ENCODE measurements at places on chromosomes 3 and 15.

- no peak for DNase-seq
Measured at GRCh38 chr3:14426305-14426620, 23.9 kb downstream of the SLC6A6 start.

GRCh38 chr3:153146191-153147053, 15.6 kb upstream of the RAP2B start:
- DNase-seq, result no peak

GRCh38 chr3:36196058-36196457, 184.2 kb upstream of the STAC start:
- peak; percentile 45 for DNase-seq

DNA sequence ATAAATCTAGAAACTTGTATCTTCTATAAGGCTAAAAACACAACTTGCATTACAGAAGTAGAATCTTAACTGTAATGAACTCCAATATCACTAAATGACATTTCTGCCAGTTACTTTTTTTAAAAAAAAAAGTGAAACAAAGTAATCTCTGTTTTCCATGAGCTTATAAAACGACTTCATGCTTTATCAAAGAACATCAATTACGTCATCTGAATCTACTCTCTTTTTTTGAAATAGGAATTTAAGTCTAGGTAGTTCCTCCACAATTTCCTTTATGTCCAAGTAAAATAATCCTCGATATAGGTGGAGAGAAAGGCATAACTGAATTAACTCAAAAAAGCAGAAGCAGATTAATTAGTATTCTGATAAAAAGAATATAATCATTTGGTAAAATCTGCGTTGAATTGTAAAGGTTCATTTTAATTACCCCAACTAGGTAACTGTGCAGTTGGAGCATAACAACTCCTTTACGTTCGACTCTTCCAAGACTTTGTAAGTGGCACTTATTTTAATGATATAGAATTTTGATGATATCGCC, 1.4 kb downstream of the UACA start:
- no peak for DNase-seq

DNA sequence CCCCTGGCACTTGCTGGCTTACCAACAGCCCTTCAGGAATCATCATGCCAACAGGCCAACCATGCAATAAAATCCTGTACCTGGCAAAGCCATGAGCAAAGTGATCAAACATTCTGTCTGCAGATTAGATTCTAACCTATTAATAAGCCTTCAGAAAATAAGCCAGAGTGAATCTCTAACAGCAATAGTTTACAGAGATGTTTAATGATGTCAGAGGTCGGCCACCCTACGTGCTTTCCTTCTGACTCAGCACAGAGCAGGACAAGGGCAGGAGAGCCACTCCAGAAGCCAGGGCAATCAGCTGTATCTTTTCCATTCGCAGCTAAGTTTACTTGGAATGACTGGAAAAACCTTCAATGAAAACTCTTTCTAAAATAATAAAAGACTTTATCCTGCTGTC, 13.1 kb downstream of the COL8A1 start:
- peak; percentile 84 for DNase-seq

DNA sequence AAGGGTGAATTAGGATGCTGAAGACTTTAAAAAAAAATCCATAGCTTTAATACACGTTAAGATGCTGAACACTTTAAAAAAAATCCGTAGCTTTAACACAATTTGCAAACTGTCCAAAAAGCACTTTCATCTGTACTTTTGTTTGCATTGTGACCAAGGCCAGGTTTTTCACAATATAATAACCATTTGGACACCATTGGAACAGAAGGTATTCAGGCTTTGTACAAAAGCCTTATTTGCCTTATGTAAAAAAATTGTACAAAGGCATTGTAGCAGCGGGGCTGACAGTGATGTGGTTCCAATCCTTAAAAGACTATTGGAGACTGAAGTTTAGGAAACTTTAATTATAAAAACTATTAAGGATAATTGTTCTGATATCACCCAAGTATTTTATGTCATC, 15.2 kb upstream of the ICE2 start:
- DNase-seq, result no peak

DNA sequence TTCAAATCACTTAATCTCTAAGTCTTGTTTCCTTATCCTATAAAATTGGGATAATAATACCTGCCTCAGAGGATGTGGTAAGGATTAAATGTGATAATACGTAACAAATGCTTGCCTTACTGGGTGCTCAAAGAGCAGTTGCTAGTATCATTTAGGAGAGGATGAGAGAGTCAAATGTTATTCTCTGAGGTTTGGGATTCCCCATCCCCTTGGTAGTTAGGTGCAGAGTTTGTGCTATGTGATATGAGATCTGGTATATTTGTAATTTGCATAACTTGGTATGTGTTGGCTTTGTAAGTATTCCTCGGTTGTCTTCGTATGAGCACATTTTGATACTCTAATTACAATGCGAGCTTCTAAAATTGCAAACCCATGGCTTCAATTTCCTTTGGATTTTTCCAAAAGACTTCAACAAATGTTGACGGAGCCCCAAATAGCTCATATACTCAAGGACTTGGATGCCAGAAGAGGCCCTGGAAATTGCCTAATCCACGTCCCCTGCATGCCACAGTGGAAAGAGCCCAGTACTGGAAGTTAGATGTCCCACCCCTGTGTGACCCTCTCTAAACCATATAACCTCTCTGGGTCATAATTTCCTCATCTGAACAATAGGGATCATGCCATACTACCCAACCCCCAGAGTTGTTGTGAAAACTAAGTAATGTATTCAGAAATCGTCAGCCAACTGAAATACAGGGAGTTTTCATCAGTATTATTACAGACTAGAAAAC, 85.0 kb downstream of the FBN1 start:
- no peak for DNase-seq

- peak; percentile 96 for DNase-seq
Measured at GRCh38 chr15:70494852-70495571, 268.3 kb downstream of the UACA start.

DNA sequence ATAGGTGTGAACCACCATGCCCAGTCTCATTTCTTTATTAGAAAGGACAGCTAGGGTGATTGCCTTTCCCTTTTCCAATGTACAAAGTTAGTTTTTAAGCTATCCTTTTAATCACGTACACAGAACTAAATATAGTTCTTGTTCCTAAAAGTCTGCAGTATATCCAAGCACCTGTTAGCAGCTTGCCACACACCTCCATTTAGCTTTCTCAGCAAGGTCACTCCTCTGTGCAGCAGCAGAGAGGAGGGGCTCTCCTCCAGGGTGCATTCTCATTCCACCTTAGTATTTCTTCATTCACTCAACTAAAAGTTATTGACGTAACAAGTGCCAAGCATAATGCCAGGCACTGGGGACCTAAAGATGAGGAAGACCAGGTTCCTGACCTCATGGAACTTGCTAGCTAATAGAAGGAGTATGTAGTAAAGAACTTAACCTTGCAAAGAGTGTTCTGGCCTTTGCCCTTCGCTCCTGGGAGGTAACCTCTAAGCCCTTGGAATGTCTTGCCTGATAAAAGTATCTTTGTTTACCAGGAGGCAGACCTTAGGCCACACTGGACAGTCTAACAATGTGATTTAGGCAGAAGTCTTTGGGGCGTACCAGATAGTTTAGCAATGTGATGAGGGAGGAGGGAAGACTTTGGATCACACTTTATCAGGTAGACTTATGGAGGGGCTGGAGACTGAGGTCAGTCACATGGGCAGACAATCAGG, 12.7 kb upstream of the PTPN9 start:
- DNase-seq, result no peak

DNA sequence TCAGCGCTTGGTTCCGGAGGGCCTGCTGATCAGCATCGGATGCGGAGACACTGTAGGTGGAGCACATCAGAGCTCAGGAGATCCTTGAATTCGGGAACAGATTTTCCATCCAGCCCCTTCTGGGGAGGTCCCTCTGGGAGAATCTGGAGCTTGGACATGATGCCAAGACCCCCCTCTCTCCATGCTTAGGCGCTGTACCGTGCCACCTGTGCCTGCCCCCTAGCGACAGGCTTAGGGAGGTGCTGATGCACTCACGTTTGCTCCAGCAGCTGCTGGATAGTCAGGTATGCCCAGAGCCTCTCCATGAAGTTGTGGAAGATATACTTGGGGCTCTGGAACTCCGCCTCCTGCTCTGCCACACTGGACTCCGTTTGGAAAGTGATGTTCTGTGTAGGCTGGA, 9.7 kb downstream of the ITIH4 start:
- DNase-seq, result no peak

DNA sequence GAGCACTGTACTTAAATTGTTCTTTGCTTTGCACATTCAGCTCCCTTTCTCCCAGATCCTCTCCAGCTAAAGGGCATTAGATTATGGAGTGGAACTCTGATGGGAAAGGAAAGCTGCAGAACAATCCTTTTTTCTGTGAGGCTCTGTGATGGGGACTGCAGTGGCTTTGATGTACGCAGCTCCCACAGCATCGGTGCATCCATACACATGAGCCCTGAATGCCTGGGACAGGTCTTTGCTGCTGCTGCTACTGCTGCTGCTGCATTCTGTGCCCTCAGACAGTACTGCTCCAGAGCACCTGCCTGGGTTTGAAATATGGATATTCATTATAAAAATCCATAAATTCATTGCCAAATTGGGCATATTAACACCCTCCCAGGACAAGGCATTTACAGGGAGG, 164.4 kb downstream of the WDR76 start:
- DNase-seq, result no peak

Measured in A172 (cell line).